ENCODE measurements at places on chromosomes 7 and 10.

DNA sequence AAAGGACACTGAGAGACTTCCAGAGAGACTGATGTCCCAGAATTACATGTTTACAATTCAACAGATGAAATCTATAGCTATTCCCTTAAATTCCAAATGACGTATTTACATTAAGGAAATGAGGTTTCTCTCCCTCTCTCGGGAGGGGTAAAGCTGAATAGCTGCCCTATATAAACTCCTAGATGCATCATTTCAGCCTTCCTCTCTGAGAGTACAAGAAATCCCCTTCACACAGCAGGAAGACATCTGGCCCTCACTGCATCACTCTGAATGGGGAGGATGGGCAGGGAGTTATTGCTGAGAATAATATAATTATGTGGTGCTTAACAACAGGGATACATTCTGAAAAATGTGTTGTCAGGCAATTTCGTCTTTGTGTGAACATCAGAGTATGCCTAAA is 11.0 kb downstream of the POT1 start:
- DNase-seq, result no peak

DNA sequence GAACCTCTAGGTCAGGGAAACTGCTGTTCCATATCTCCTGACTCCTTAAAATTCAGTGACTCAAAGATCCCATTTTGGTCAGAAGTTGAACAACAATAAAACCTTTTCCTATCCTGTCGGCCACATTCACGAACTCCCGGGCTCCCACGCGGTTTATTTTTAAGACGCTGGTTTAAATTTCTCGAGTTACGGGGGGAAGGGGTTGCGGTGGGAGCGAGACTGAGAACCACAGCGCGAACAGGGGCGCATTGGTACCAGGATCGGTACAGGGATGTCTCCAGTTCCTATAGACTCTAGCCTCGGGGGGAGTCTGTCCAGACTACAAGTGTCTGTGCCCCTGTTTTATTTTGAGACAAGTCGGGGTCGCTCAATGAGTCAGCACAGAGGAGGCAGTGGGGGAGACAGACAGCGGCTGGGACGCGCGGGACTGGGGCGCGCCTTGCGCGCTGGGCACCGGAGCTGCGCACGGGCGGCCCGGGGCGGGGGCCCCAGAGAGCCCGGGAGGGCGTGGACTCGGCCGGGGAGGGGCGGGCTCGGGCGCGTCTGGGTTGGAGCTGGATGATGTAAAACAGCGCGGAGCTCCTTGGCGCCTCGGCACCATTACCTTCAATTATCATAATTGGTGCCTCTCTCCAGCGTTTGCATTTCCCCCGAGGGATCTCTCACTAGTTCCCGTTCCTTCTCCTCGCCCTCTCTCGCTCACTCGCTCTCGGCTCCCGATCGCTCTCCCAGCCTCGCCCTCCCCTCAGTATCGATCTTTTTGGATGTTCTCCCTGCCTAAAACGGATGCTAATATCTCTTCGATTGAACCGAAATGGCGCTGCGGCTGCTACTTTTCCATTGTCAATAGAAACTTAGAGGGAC is 8.7 kb upstream of the BAMBI start:
- DNase-seq, result peak; percentile 41

GRCh38 chr7:133563251-133563650 is 310.4 kb downstream of the EXOC4 start:
- no peak for DNase-seq

- DNase-seq, result no peak
Observed at GRCh38 chr10:119656760-119657159, 5.6 kb downstream of the BAG3 start.

GRCh38 chr7:40418448-40418847 is 283.6 kb downstream of the SUGCT start:
- no peak for DNase-seq

- DNase-seq, result no peak
Observed at GRCh38 chr7:135194494-135195095, 16.7 kb downstream of the WDR91 start.

DNA sequence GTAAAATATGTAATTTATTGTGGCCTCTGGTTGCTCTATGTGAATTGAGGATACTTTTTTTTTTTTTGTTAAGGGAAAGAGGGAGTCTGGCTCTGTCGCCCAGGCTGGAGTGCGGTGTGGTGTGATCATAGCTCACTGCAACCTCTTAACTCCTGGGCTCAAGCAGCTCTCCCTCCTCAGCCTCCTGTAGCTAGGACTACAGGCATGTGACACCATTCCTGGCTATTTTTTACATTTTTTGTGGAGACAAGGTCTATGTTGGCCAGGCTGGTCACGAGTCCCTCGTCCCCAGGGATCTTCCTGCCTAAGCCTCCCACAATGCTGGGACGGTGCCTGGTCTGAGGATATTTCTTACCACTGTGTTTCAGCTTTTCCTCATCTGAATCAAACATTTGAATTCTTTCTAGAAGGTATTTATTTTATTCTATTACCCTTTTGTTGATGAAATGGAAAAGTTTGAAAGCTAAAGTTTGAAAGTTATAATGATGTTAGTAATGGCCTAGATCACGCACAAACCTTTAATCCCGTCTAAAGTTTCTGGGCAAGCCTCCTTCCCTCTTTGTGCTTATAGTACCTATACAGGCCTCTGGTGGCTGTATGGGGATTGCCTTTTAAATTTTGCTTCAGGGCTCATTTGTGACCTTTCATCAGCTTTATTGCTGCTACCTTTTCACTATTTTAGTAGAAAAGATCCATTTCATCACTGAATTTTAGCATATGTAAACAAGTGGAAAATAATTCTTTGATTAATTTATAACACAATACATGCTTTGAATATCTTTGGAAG is 2.0 kb downstream of the IFRD1 start:
- DNase-seq, result no peak
